Non-pigmented ciliary epithelial cell (primary cell): ENCODE measurements at places on chromosomes 1 and 21.

- no peak for DNase-seq
Observed at GRCh38 chr1:244191581-244191980, 140.5 kb downstream of the ZBTB18 start.

- DNase-seq, result no peak
Observed at GRCh38 chr1:171913385-171913784, 72.1 kb downstream of the DNM3 start.

GRCh38 chr1:221289103-221289502, 409.9 kb downstream of the HLX start:
- no peak for DNase-seq

DNA sequence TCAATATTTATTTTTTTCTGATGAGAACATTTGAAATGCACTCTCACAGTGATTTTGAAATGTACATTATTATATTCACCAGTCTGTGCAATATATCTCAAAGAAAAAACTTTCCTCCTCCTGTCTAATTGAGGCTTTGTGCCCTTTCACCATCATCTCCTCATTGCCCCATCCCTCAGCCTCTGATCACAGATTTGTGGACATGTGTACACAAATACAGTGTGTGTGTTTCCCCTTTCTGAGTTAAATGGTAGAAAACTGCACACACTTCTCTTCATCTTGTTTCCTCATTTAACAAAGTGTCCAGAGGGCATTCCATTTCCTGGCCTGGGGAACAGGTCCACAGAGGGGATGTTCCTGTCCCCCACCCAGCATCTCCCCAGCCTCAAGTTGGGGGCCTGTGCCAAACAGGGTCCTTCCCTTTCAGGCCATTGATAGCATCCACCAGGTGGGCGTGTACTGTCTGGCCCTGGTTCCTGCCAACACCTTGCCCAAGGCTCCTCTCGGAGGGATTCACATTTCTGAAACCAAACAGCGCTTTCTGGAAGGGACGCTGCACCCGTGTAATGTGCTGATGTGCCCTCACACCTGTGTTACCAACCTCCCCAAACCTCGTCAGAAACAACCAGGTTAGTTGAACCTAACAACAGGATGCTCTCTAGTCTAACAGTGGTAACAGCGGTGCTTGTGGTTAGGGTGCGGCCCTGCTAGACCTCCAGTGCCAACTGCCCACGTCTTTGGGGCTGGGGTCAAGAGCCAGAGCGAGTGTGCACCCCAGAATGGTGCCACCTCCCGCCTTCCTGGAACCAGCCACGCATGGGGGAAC, 54.6 kb downstream of the S100B start:
- no peak for DNase-seq

DNA sequence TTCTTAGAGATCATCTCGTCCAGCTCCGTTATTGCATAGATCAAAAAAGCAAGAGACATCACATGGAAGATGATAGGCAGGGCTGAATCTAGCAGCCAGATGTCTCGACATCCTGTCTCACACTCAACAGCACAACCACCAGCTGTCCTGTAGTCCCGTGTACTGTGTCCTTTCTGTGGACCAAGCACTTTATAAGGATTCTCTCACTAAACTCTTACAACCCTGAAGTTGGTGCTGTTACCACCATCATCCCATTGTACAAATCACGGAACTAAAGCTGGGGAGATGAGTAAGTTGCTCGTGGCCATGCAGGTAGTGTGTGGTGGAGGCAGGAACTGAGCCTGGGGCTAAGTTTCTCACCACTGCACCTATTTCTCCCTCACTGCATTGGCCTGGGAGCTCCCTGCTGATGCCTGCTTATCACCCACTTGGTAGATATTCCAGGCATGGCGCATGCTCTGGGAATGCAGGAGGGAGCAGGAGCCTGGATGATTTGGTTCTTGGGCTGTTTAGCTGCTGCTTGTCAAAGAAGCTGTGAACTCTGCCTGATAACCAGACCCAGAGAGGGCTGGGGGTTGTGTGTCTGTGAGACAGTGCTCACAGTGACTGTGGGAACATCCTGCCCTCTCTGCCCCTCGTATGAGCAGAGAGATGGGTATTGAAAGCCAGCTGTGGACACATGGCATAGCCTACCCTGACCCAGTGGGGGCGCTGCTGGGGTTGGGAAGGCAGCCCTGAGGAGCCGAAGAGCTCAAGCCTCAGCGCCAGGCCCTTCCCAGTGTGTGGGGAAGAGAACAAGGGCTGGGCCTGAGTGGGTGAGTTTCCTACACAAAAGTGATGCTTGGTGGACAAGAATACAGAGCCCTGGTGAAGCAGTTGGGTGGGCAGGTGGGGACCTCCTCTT, 13.6 kb downstream of the PPFIA4 start:
- DNase-seq, result no peak
